ENCODE measurements at places on chromosomes 13 and 19.

DNA sequence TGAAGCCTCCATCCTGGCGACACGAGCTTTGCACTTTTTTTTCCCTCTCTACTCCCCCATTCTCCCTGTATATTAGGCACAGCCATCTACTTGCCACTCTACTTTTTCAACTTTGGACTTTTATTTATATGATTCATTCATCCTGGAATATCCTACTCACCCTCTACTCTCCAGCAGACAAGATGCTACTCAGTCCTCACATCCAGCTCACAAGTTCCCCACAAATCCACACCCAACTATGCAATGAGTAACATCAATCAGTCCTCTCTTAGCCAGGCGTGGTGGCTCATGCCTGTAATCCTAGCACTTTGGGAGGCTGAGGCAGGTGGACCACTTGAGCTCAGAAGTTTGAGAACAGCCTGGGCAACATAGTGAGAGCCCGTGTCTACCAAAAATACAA lies 23.9 kb upstream of the URAD start:
- DNase-seq: no peak

DNA sequence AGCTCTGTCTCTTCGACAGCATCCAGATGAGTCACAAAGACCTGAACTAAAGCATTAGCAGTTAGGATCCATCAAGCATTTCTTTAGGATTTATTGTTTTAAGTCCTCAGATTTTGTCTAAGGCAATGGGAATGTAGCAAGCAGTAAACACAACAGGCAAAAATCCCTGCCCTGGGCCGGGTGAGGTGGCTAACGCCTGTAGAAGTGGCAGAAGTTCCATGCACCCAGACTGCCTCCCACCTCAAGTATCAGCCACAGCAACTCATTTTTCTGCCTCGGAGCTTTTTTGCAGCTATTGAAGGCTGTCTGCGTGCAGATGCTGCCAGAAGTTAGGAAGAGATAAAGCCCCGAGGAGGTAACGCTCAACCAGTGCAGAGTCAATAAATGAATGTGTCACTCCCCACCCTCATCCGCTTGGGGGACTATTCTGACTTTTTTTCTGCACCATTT lies 47.1 kb upstream of the MRI1 start:
- no peak for DNase-seq

- DNase-seq: no peak
These were observed 209.3 kb downstream of the KCNRG start for GRCh38 chr13:50224534-50224933.

DNA sequence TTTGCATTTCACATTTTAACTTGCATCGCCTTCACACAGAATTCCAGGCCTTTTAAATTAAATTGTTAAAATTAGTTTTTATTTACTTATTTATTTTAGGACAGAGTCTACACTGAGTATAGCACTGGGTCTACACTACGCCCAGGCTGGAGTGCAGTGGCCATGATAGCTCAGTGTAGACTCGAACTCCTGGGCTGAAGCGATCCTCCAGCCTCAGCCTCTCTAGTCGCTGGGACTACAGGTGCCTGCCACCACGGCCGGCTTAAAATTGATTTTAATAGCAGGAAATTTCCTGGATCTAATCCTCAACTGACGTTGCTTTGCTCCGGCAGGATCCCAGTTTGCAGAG lies 301 bp upstream of the ZNF610 start:
- no peak for DNase-seq

DNA sequence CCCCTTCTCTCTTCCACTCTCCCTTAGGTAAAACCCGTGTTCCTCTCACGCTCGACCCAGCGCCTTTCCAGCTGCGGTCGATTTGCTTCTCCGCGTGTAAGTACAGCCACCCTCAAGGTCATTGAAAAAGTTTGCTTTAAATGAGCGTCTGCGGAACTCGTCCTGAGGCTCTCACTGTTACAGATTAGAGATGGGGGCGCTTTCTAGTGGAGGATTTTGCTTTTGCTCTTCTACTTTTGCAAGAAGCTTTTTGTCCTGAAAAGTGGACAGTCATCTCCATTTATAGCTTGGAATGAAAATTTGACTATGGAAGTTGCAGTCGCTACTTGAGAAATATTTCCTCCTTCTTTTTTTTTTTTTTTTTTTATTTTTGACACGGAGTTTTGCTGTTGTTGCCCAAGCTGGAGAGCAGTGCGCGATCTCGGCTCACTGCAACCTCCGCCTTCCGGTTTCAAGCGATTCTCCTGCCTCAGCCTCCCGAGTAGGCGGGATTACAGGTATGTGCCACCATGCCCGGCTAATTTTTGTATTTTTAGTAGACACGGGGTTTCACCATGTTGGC lies 595 bp upstream of the RAB20 start:
- DNase-seq: no peak

DNA sequence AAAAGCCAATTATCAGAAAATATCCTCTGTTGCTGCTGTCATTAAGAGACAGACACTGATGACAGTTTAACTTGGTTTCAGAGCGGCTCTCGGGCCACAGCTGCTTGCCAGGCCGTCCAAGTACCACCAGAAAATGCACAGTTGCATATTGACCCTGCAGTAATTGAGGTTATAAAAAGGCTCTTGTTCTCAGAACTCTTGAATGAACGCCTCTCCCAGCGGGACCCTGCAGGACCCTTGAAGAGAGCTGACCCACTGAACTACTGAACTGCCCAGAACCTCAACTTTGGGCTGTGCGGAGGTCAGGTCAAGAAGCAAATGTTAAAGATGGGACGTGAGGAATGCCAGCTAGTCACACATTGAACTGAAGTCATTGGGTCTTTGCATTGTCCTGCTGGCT lies 1559.0 kb upstream of the SLC10A2 start:
- no peak for DNase-seq

Data from left ventricle myocardium superior (tissue), 1 donor.